ENCODE measurements at places on chromosomes 2 and 18.

DNA sequence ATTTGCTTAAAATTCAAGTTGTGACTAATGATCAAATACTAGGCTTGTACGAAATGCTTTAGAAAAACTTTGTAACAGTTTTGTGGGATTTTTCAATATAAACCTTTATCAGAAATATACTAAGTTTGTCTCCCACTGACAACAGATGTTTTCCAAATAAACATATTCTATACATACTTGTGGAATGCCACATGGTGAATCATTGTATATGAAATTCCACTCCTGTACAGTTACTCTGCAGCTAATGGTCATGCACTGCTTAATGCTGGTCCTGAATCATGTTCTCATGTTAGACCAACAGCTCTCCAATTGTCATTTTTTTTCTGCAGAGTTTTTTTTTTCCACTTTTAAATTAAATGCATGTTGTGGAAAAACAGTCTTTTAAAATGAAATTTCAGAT lies 90.1 kb downstream of the DPP4 start:
- no peak for DNase-seq

- no peak for DNase-seq
Observed at GRCh38 chr2:177030451-177031105, 182.0 kb upstream of the HNRNPA3 start.

GRCh38 chr2:102520801-102521200 lies 47.8 kb downstream of the SLC9A4 start:
- DNase-seq = no peak

- DNase-seq = no peak
Observed at GRCh38 chr2:161709428-161709827, 85.2 kb downstream of the SLC4A10 start.

DNA sequence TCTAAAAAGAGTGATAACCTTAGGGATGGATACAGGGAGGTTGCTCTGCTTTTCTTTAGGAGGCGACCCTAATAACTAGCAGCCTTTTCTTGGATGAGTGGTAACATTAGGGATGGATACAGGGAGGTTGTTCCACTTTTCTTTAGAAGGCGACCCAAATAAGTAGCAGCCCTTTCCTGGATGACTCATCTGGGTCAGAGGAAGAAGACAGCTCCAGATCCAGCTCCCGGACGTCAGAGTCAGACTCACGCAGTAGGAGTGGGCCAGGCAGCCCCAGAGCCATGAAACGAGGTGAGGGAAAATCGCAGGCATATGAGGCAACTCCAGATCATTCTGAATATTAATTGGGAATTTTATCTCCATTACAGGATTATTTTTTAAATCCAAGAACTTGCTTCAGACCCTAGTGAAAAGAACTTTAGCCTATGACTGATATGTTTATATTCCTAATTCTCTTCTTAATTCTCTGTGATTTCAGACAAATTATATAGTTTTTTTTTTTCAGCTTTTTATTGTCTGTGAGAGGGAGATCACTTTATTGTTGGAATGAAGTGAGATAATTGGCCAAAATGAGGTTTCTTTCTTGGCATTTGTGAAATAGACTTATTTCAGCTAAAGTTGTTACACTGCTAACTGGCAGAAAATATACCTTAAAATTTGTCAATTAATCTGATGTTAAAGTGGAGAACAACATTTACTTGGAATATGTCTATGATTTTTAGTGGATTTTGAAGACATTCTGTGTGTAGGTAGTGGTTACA lies 31.2 kb upstream of the C1GALT1C1L start:
- DNase-seq = peak; percentile 58

GRCh38 chr2:117126656-117127055 lies 687.8 kb upstream of the DDX18 start:
- no peak for DNase-seq

DNA sequence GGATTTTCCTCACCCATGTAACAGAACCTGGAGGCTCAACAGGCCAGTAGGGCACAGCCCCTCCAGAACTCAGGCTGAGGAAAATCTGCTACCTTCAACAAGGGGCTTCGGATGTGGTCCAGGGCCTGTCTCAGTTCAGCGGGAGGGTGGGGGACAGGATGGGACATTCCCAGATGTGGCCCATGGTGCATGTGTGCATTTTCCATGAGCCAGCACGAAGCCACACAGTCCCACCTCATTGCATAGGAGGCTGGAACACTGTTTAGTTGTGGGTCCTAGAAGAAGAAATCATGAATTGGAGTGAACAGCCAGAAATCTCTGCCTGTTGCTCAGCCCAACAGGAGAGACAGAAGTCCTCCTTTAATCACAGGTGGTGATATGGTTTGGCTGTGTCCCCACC lies 469.6 kb upstream of the MYT1L start:
- DNase-seq = no peak

GRCh38 chr2:217353591-217353990 lies 493.7 kb upstream of the TNP1 start:
- peak; percentile 42 for DNase-seq

- DNase-seq = no peak
Observed at GRCh38 chr18:5451871-5452270, 91.9 kb downstream of the EPB41L3 start.

GRCh38 chr2:120863146-120863545 lies 127.5 kb downstream of the GLI2 start:
- no peak for DNase-seq

DNA sequence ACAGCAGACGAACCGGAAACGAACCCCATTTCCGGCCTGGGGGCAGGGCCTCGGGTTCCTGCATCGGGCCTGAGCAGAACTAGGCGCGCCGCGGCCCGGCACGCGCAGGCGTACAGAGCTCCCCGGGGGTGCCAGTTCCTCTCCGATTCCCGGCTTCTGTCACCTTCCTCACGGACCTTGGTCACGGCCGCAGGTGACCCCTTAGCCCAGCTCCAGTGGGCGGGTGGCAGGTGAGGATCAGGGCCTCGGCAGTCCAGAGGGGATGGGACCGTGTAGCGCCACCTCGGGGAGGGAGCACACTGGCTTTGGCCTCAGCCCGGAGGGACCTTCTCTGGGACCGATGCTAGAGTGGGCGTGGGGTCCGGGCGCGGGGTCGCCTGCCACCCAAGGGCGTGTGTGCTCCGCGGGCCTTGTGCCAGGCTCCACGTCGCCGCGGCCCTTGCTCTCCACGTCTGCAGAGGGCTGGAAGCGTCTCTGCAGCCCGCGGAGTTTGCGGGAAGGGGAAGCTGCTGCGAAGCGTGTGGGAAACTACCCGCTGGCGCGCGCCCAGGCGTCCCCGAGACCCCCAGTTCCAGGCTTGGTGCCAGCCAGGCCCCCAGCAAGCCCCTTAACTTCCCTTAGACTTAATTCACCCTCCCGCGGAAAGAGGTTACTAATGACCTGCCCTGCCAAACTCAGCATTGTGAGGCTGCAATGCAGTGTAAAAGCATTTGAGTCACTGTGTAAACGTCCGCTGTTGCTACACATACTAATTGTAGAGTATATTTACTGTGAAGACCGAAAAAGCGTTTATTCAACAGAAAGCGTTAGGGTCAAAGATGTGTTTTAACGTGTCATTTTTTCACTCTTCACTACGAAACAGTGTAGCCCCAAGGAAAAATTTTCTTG lies at the start of gene TRAPPC12:
TSS of gene TRAPPC12 (plus strand) at position 48 of the 888 bp plus-strand sequence. CDS start 7,930 bp downstream, outside the sequence.
- peak; percentile 90 for DNase-seq

GRCh38 chr2:29115797-29116781 lies 874 bp downstream of the CLIP4 start:
- peak; percentile 78 for DNase-seq

- DNase-seq = no peak
Observed at GRCh38 chr2:234556848-234557573, 60.1 kb upstream of the ARL4C start.

DNA sequence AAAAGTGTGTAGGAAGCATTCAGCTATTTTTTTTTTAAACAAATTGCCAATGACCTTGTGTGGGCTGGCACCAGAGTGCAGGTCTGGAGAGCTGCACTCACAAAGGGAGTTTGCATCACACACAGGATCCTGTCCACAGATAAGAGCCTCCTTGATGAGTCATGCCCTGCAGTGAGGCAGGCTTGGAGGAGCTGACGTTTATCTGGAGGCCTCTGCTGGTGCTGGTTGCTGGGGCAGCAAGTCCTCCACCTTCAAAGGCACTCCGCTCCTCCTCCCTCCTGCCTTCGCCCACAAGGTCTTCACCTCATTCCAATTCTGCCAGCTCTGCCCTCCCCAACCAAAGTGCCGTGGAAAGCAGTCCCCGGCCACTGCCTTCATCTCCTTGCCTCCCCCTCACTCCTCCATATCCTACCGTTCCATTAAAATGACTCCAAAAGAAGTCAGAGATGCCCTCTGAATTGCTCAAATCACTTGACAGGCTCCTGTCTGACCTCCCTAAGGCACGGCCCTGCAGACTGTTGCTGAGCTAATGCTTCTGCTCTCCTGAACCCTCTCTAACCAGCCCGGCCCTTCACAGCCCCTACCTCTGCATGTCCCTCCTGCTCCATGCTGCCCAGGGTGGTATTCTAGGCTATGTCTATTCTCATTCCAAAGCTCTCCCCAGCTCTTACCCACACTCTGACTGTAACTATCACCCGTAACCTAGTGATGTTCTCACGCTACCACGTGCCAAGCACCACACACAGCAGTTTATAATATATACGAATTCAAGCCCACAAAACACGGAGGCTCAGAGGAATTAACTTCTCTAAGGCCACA lies 30.9 kb downstream of the LONRF2 start:
- DNase-seq = peak; percentile 50

DNA sequence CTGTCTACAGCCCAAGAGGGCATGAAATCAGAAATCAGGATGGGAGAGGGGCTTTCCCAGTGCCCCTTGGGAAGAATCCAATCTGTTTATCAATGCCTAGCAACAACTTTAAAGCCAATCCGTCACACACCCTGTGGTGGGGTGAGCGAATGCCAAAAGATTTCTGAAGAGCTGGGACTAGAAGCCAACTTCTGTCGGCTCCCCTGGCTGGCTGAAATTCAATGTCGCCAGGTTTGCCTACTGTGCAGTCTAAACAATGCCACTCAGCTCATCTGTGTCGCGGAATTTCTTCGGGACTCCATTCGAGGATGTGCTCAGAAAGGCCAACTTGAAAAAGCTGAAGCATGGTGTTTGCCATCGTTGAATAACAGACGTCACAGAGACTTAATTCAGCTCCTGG lies 31.5 kb upstream of the NCKAP5 start:
- DNase-seq = no peak

GRCh38 chr2:15427987-15428386 lies 133.1 kb downstream of the NBAS start:
- no peak for DNase-seq

DNA sequence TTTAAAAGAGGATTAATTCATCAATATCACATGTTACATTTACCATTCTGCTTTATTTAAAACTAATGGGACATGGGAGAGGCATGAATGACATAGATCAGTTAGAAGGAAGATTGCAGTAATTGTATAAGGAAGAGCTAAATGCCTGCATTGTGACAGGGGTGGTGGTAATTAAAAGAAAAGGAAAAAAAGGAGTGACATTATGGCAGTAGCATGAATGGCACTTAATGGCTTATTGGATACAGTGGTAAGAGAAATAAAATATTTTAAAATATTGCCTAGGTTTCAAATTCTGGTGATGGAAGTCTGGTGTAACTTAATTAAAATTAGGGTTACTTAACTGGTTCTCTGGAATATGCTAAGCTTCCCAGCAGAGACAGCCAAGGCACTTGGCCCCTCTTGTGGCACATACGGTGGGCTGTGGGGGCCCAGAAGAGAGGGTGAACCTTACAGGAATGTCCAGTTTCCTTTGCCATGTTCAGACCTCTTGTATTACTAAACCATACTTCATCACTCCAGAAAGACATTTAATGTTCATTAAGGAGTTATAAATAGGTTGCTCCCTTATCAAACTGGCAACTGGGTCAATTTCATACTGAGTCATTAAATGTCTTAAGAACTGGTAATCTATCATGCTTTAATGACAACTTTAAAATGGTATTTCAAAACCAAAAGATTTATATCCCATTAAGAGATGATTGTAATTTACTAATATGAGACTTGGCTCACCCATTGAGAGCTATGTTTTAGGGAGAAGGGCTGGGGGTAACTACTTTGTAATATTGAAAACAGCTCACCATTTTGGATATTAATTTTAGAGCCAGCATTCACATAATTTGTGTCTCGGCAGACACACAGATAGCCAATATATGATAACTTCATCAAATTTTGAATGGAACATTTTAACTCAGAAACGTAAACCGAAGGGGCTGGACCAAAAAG lies 798.9 kb upstream of the PIK3C3 start:
- no peak for DNase-seq

DNA sequence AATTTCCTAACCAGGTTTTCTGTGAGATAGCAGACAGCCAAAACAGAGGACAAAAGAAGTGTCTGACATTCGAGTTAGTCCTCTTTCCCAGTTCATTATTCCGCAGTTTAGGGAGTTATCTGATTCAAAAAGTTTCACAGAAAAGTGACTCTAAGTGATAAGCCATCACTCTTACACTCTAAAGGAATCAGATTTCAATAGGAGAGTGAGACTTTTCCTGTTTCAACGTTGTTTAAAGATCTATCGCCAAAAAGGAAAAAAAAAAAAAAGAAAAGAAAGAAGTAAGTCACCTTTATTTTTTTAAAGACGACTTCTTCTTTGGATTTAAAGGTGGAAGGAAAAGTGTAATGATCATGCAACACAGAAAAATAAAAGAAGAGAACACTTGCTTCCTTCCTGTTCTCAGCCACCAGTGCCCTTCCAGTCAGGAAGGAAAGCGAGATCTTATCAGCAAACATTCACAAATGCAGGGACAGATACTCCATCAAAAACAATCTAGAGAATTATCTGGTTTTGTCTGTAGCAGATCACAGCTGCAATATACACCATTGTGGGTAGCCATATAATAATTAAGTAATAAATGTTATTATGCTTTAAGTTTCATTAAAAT lies 49.8 kb downstream of the TFPI start:
- DNase-seq = no peak

GRCh38 chr2:143410082-143410897 lies 281.1 kb downstream of the ARHGAP15 start:
- DNase-seq = peak; percentile 64

- peak; percentile 89 for DNase-seq
Observed at GRCh38 chr18:13217466-13217961, 1.0 kb upstream of the LDLRAD4 start.
